ENCODE measurements at places on chromosomes 11 and 22.

GRCh38 chr11:6988506-6988905 is 31.6 kb downstream of the ZNF214 start:
- no peak for DNase-seq

DNA sequence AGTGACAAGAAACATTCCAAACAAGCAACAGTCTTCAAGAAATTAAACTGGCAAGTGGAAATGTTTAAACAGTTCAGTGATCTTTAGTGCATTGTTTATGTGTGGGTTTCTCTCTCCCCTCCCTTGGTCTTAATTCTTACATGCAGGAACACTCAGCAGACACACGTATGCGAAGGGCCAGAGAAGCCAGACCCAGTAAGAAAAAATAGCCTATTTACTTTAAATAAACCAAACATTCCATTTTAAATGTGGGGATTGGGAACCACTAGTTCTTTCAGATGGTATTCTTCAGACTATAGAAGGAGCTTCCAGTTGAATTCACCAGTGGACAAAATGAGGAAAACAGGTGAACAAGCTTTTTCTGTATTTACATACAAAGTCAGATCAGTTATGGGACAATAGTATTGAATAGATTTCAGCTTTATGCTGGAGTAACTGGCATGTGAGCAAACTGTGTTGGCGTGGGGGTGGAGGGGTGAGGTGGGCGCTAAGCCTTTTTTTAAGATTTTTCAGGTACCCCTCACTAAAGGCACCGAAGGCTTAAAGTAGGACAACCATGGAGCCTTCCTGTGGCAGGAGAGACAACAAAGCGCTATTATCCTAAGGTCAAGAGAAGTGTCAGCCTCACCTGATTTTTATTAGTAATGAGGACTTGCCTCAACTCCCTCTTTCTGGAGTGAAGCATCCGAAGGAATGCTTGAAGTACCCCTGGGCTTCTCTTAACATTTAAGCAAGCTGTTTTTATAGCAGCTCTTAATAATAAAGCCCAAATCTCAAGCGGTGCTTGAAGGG is 6.0 kb downstream of the MALAT1 start:
- DNase-seq = no peak

- DNase-seq = no peak
Measured at GRCh38 chr11:88655196-88655595, 317.7 kb upstream of the CTSC start.

DNA sequence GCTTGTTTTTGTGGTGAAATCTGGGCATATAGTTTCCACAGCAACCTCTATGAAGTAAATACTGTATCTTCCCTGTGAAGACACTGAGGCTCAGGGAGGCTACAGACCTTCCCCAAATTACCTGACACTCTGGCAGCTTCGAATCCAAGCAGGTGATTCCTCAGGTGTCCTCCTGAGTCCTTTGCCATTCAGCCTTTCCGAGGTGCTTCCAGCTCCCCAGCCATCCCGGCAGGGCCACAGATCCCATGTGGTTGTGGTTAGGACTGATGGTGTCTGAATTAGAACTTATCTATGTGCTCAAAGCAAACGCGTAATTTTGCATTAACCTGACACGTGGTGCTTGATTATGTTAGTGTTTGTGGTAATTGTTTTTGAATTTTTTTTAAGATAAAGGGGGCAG is 785.6 kb downstream of the BRD1 start:
- DNase-seq = no peak

DNA sequence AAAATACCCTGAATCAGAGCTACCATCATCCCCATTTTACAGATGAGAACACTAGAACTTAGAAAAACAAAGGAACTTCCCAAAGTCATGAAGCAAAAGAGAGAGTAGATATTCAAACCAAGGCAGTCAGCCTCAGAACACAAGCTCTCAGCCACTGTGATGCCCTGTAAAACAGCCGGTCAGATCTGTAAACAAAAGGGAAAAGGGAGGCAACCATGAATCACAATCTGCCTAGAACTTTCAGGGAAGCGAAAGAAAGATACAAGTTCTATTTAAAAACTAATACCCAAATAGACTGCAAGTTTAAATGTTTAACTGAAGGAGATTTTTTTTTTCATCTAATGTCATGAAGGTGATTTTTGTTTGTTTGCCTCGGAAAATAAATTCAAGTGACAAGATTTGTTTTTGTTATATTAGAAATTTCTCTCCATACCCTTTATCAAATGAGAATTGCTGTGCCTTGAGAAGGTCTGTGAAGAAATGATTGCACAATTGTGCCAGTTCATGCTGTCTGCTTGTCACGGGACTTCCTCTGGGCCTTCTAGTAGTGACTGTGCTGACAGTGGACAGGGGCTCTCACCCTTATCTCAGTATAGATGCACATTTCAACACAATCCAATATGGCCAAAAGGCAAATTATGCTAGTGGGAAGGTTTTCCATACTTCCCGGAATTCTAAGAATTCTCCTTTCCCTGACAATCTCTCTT is 11.7 kb downstream of the SAA1 start:
- DNase-seq = no peak

- DNase-seq = no peak
Measured at GRCh38 chr22:36873614-36874308, 13.0 kb downstream of the NCF4 start.

GRCh38 chr11:16960250-16960649 is 54.0 kb downstream of the PLEKHA7 start:
- DNase-seq = no peak
